ENCODE measurements at places on chromosomes 4 and X.

- no peak for DNase-seq
These were observed 10.0 kb downstream of the ELMOD2 start for GRCh38 chr4:140533951-140534480.

DNA sequence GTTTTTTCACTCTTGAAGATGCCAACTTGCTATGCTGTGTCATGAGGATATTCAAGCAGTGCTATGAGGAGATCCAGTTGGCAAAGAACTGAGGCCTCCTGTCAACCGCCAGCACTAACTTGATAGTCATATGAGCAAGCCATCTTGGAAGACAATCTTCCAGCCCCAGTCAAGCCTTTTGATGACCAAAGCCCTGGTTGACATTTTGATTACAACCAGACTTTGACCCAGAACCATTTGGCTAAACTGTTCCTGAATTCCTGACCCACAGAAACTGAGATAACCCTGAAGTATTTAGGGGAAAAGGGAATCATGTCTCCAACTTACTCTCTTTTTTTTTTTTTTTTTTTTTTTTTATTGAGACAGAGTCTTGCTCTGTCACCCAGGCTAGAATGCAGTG lies 32.9 kb downstream of the UGDH start:
- no peak for DNase-seq

DNA sequence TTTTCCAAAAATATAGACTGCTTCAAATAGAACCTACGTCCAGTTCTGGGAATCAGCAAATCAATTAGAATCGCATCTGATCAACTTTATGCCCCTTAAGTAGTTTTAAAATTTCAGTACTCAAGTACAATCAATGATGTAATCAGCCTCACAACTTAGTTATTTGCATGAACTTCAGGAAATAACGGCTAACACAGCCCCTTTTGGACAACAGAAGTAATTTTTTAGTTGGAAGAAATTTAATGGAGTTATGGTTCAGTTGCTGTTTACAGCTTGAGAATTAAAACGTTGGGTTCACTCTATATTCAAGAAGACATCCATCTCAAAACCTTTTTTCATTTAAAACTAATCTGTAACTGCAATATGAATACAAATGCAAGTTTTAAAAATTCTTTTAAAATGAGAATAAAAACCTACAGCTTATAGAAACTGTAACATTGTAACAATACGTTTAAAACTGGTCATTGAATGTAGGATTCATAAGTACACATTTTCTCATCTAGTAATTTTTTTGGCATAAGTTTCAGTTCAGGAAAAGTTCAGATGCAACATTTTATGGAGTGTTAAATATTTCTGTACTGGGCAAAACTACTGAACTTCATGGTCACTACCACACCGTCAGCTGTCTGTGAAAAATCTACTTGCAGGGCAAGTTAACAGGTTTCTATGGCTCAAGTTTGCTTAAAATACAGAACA lies 956 bp downstream of the TAPT1 start:
- DNase-seq: no peak

DNA sequence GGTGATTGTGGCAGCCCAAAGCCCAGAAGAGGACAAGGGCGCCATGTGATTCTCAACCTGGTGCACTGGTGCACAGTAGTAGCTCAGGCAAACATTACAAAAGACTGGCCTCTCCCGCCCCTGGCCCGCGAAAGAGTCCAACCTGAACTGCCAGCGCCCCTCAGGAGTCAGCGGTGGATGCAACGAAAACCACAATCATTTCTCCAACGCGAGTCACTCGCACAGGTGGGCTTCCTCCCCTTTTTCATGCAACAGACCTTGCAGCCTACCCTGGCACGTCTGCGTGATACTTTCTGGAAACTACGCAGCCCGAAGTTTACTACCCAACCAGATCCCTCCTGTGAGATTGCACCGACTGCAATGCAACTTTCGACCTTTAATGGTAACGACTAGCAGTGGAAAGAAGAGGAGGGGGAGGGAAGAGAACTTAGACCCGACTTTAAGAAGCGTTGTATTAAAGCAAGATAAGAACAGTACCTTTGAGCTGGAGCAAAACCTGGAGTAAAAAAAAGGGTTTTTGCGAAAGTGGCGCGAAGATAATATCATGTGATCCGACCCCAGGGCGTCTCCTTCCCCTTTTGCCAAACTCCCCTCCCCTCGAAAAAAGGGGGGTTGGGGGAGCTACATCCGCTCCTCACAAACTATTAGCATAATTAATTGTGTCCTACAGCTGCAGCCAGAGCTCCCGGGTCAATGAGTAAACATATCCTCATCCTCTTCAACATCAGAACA lies 63.3 kb upstream of the CCDC160 start:
- no peak for DNase-seq

- DNase-seq: no peak
These were observed 372.8 kb upstream of the MAGEB2 start for GRCh38 chrX:29842552-29842951.

DNA sequence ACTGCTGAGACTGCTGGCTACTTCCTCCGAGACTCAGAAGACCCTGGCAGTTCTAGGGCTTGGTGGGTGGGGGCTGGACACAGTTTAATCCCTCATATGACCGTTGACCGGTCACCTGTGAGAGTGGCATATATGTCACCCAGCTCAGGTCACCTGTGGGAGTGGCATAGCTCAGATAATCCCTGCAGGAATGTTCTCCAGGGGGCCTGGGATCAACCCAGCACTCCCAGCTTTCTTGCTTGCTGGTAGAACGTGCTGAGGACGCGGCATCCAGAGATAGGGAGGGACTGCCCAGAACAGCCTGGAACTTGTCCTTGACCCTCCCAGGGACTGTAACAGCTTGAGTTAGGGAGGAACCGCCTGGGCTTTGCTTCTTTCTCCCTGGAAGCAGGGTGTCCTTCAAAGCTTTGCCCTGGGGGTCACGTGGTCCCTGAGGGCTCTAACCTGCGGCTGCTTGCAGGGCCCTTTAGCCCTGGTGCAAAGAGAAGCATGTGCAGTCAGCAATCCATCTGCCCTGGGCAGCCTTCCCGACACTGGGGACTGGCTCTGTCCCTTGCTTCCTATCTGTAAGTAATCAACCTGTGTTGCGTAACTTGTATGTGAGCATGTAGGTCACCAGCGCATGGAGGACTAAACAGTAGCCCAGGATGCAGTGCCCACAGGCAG lies 55.3 kb downstream of the ZFYVE28 start:
- DNase-seq: peak; percentile 6

GRCh38 chr4:112526061-112526460 lies 10.1 kb upstream of the NEUROG2 start:
- peak; percentile 44 for DNase-seq

DNA sequence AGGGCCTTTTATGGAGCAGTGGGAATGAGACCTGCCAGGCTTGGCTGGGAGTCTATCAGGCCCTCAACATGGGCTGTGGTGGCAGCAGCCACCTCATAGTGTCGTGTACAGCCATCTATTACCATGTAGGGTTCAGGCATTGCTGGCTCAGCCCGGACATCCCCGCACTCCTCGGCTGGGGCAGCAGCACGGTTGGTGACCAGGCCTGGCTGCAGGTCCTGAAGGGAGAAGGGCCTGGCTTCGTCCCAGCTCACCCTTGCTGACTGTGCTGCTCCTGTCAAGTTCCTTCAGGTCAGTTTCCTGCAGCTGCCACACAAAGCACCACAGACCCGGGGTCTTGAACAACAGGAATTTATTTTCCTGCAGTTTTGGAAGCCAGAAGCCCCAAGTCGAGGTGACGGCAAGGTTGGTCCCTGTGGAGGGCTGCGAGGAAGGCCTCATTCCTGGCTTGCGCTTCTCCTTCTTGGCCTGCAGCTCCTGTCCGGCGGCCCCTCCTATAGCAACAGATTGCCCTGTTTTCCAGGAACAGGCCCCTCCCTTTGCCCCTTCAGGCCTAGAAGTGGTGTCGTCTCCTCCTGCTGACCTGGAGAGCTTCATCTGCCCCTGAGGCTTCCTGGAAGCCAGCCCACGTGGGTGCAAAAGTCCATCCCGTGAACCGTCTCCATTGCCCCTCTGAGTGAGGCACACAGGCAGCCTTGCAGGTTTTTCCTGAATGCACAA lies 25.2 kb upstream of the SORCS2 start:
- no peak for DNase-seq

GRCh38 chrX:110042496-110042895 lies 39.6 kb downstream of the TMEM164 start:
- no peak for DNase-seq

- no peak for DNase-seq
These were observed 16.6 kb downstream of the BST1 start for GRCh38 chr4:15719506-15719905.

DNA sequence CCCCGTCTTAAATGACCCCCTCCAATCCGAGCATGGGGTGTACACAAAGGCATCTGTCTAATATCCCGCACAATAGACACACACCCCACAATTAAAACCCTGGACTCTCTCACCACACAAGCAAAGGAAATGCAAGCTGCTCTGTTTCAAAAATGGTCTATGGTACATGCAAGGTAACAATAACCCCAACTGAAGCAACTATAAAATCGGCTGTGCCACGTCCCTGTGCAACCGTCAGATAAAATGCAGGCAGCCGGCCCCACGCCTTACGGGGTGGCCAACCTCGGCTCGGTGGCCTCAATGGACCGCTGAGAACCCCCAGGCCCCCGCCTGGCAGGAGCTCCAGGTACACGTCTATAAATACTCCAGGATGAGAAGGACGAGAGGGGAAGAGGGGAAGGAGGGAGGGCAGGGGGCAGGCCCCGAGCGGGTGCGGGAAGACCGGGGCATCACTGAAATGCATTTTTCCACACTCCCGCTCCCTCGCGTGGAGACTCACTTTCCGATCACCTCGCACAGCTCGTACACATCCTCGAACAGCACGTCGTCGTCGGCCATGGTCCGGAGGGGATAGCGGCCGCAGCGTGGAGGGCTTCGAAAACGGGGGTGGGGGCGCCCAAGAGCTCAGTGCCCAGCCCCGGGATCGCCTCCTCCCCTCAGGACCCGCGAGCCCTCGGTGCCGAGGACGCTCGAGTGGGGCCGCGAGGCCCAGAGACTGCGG lies 763 bp downstream of the CASK start:
- no peak for DNase-seq

GRCh38 chr4:22500831-22501714 lies 14.8 kb downstream of the ADGRA3 start:
- DNase-seq: no peak

DNA sequence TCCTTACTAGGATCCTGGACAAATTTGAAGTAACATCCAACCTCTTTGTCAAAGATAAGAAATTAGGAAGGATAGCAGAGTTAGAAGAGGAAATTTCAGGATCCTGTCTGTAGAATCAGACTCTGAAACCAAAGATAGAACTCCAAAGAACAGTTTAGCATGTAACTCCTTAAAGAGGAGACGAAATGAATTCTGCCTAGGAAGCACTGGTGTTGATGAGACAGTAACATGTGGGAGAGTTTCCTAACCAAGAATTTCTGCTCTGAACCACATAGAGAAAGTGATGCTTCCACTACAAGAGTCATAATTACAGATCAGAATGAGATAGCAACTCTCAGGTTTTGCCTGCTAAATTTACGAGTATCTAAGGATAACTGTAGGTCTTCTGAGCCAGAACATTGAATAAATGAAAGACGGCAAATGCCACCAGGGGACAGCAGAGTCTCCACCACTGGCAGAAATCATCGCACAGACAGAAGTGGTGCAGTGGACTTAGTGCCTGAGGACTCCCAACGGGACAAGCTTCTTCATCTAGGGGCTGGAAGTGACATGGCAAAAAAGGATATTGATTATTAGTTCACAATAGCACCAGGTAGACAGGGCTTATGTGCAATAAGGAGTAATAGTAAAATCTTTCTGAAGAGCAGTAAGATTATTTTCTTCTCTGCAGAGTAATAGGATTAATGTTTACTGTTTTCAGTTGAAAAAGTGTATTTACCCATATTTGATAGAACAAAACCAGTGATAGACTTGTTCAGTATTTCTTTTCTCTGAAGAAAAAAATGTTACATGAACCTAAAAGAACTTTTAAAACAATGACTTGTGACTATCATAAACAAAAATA lies 6.7 kb upstream of the PPID start:
- no peak for DNase-seq

DNA sequence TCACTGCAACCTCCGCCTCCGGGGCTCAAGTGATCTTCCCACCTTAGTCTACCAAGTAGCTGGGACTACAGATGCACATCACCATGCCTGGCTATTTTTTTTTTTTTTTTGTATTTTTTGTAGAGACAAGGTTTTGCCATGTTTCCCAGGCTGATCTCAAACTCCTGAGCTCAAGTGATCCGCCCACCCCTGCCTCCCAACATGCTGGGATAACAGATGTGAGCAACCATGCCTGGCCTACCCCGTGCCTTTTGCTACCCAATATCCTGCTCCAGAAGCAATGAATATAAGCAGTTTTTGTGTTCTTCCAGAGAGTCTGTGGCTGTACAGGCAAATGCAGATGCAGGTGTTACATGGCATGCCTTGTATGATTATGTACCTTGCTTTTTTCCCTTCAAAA lies 50.5 kb downstream of the TBC1D14 start:
- no peak for DNase-seq

DNA sequence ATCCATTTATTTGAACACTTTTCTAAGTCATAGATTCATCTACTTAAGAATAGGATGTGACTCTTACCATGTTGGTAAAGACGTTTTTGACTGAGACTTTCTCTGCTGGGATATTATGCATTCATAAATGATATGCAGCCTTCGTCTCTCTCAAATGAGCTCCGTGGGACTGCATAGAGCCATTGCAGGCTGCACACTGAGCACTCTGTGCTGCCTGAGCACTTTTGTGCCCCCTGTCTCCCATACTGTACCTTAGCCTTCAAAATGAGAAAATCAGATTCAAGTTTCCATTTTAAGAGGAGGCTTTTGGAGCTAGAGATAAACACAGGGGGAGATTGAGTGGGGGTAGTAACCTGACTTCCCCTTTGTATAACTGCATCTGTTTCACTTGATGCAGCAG lies 433.6 kb downstream of the ZIC3 start:
- no peak for DNase-seq

DNA sequence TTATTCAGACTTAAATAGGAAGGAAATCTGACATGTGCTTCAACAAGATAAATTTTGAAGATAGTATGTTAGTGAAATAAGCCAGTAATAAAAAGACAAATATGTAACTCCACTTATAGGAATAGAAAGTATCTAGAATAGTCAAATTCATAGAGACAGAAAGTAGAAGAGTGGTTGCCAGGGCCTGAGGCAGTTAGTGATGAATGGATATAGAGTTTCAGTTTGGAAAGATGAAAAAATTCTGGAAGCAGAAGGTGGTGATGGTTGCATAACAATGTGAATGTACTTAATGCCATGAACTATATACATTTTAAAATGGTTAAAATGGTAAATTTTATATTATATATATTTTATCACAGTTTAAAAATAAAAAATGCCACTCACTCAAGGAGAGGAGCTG lies 54.3 kb downstream of the HAND2 start:
- no peak for DNase-seq

DNA sequence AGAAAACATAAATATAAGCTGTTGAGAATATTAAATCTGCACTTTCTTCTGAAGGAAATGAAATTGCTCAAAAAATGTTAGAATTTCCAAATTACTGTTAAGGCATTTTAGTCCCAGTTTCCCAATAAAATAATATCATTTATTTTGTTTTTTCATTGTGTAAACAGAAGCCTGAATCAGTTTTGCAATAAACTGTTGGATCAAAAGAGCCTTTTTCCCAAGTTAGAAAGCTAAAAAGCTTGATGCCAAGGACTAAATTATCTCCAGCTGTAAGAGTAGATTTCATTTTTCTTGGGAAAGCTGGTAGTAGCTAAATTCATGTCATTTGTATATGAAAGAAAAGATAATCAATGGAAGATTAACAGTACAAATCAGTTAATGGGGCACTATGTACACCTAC lies 95.8 kb downstream of the RNF150 start:
- DNase-seq: no peak

GRCh38 chrX:39508300-39508692 lies 589.5 kb downstream of the BCOR start:
- no peak for DNase-seq

Measured in GM04503 (cell line).